ENCODE measurements at places on chromosomes 3 and 15.
A peak's percentile ranks its signal among the peaks of the same experiment; 100 is the strongest.

DNA sequence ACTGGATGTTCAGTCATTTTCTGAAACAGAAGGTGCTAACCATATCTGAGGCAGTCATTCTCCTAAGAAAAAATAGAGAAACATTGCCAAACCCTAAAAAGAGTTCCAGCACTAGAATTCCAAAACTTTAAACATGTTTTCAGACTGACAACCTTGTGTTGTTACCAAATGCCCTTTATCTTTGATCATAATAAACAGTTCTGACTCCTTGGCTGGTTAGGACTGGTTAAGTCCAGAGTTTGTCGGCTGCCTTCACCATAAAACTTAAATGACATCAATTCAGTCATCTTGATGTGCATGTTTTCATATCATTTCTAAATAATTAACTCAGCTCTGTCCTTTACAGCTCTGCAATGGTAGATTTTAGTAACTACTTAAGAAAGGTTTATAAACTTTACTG lies 68.0 kb downstream of the COL8A1 start:
- DNase-seq, result no peak

DNA sequence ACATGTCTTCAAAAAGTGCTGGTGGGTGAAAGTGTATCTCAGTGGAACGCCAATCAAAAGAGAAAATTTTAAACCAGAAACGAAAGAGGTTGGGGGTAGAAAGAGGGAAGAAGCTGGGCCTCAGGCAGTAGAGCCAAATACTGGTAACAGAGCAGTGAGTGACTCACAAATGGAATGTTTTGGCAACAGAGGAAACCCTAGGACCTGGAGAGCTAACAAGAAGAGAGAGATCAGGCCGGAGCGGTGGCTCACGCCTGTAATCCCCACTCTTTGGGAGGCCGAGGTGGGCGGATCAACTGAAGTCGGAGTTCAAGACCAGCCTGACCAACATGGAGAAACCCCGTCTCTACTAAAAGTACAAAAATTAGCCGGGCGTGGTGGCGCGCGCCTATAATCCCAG lies 450.8 kb upstream of the NAALADL2 start:
- no peak for DNase-seq

GRCh38 chr3:124248471-124249028 lies 256.6 kb upstream of the ROPN1 start:
- no peak for DNase-seq

DNA sequence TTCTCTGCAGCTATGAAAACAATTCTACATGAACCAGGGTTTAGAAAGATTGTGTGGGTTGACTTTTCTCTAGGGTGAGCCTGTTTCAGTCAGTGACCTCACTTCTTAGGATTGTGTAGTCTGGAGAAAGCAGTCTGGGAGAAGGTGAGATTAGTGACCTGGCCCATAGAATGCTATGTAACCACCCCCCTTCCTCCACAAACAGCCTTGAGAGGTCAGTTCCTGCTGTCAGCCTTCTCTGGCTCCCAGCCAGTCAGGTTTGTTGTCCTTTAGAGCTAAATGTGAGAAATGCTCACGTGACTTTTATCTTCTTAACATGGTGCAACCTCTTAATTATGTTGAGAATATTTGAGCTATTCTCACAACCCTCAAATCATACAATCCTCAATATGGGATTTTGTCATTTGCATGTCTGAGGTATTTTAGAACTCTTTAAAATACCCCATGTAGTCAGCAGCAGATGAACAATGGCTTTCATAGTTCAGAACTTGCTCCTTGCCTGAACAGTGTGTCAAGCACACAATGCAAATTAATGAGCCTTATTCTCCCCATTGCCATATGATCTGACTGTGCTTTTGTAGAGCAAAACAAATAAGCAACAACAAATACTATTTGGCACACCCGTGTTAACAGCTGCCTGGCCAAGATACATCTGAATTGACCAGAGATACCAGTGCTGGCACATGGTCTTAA lies 311.6 kb downstream of the CNTN6 start:
- DNase-seq, result no peak

GRCh38 chr3:186534113-186534669 lies 10.0 kb downstream of the CRYGS start:
- DNase-seq, result no peak

- no peak for DNase-seq
Observed at GRCh38 chr3:32120471-32120870, 14.1 kb downstream of the GPD1L start.

DNA sequence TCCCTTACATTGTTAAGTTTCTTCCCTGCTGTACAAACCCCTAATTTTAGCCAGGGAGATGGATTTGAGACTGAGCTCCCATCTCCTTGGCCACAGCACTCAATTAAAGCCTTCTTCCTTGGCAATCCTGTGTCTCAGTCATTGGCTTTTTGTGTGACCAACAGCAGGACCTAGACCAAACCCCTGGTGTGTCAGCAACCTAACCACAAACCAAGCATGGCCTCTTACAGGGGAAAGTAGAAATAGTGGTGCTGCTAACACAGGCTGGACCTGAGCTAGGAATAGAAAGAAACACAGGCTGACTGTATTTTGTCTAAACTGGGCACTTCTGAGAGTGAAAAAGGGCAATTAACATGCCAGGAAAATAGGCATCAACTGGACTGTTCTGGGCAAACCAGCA lies 37.9 kb downstream of the PPCDC start:
- no peak for DNase-seq

DNA sequence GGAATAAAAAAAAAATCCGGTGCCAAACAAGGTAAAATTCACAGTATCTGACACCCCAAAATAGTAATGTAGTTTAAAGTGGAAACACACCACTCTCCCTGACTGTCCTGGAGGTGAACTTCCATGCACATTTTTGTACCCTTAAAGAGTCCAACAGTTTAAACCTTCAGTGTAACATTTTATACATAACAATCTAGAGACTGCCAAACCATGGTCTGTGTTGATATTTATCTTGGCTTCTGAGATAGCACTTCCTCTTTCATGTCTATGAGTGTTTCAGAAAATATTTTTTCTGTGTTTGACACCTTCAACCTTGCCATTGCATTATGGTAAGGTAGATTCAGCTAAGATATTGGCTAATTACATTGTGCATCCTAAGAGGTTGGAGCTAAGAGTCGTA lies 13.9 kb downstream of the TMEM45A start:
- no peak for DNase-seq

DNA sequence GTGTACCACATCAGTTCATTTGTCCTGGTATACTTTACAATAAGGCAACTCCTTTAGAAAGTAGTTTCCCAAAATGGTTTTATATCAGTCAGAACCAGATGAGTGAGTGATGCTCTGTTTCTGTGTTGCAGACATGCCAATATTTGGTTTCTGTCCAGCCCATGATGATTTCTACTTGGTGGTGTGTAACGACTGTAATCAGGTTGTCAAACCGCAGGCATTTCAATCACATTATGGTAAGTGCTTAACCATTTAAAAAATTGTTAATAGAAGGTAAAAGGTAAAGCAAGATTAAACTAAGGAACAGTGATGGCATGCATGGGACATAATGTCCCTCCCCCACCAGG lies 40.0 kb upstream of the SCAANT1 start:
- no peak for DNase-seq

DNA sequence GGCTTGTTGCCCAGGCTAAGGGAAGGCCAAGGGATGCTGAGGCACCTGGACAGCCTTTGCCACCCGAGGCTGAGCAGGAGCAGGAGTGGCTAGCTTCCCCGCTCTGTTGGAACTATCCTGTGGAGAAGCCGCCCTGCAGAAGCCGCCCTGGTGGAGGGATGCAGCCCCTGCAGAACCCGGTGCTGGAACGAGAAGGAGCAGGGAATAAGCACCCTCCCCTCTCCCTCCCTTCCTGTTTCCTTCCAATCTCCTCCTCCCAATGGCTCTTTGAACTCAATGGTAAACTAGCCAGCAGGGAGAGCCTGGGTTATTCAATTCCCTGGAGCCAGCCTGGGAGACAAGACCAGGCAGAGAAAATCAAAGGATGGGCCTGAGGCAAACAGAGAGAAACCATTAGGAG lies 11.8 kb upstream of the HRG start:
- no peak for DNase-seq

DNA sequence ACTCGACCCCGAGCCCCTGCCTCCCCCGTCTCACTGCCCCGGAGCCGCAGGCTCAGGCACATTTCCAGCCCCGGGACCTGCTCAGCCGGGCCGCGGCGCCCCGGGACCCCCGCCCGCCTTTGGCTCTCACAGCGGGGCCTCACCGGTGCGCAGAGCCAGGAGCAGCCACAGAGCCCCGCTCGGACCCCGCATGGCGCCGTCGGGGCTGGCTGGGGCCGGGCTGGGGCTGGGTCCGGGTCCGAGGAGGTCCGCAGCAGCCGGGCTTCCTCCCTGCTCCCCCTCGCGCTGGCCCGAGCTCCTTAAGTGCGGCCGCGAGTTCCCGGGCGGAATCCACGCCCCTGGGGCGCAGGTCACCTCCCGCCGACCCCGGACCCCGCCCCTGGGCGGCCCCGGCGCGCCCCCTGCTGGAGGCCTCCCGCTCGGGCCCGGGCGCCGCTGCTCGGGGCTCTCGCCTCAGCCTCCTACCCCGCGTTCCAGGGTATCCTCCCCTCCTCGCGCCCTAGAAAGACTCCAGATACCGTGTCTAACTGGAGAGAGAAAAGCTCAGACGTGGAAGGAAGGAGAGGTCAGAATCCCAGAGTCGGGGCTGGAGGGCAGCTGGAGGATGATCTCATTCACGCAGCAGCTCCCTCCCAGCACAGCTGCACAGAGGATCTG lies at the start of gene MELTF:
Gene MELTF, minus strand, starts transcription at position 307 of the 657 bp plus-strand sequence. Its CDS starts 115 bp downstream, at position 192.
- DNase-seq, result peak; percentile 60

GRCh38 chr3:127226946-127227842 lies 34.3 kb downstream of the PRR23E start:
- no peak for DNase-seq

- no peak for DNase-seq
Observed at GRCh38 chr15:84402856-84403608, 167.5 kb downstream of the GOLGA6L4 start.

- DNase-seq, result no peak
Observed at GRCh38 chr3:23308986-23309625, 106.0 kb downstream of the UBE2E2 start.

DNA sequence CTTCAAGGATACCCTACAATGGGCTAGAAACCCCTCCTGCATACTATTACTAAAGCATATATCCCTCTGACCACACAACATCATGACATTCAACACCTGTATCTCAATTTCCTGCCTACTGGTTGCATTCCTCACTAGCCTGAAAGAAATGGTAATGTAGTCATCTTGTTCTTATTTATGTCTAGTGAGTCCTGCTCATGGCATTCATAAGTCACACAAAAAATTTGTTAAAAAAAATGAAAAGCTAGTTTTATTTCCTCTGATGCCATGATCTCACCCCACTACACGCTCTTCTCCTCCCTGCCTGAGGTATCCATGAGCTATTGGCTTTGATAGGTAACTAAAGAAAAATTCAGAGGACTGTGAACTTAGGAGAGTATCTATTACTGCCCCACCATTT lies 284.5 kb downstream of the ZNF385D start:
- DNase-seq, result no peak

- no peak for DNase-seq
Observed at GRCh38 chr15:37134244-37134643, 33.9 kb upstream of the MEIS2 start.

DNA sequence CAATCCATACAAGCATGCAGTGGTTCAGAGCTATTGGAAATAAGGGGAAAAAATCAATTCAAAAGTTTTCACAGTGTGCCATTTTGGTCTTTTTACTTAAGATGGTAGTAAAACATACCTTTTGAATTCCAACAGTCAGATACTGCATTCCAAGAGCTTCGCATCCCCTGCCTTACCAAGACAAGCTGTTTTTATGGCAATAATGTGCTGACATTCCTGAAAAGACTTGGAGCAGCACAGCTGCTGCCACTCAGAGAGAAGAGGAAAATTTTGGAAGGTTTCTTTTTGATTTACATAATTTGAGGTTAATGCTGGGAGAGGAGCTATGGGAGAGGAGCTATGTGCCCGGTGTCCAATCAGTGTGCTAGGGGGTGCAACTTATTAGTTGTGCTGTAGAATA lies 148.3 kb downstream of the FEZF2 start:
- no peak for DNase-seq

GRCh38 chr15:60582370-60583036 lies 103.6 kb upstream of the ICE2 start:
- DNase-seq, result no peak

DNA sequence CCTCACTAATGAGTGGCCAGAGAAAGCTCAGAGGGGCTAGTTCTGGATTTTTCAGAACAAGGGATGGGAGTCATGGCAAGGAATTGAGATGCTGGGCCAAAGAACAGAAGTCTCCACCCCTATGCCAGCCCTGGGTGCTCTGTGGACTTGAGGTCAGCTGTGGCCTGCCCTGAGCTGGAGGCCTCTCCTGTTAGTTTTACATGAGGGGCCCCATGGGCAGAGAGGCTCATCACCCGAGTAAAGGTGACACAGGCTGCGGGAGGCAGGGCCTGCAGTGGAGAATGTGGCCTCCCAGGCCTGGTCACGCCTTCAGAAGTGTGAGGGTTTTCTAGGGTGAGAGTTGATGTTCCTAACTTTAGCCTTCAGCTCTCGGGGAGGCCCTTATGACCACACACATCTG lies 44.9 kb downstream of the ABHD5 start:
- no peak for DNase-seq

DNA sequence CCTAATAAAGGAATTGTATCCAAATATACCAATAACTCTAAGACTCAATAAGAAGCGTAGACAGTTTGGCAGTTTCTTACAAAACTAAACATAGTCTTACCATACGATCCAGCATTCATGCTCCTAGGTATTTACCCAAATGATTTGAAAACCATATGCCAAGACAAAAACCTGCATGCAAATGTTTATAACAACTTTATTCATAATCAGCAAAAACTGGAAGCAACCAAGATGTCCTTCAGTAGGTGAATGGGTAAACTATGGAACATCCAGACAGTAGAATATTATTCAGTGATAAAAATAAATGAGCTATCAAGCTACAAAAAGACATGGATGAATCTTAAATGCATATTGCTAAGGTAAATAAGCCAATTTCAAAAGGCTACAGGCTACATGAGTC lies 58.4 kb downstream of the SYN2 start:
- no peak for DNase-seq

DNA sequence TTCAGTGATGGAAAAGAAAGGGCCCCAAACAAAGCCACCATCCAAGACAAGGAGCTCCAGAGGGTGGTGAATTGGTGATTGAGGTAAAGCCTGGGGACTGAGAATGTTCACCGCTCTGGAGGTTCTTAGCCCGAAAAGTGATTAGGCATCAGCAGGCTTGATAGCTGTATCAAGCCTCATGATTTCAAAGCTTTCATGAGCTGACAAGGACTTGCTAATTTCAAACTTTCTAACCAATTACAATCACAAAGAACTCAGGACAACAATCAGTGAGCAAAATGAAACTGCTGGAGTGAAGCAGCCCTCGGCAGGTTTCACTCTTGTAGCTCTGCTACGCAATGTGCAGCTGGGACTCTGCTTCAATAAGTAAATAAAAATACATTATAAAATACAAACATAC lies 391.3 kb downstream of the TIGIT start:
- DNase-seq, result no peak

All from activated gamma-delta T cell (primary cell).